Uterus (tissue), 4 donors: ENCODE measurements at places on chromosomes 7 and 10. TPM values are rescaled to one million over a fixed set of nuclear protein-coding genes. Genes with fewer than 3 reads are reported as not detected.

GRCh38 chr10:100710151-100710871 lies 35.1 kb upstream of the PAX2 start:
- no peaks in the 10 kb centered on the region for H3K4me1 ChIP-seq
- no peaks in the 10 kb centered on the region for H3K36me3 ChIP-seq
- peaks cover 40% of the 10 kb centered on the region for H3K27me3 ChIP-seq

GRCh38 chr7:116859323-116859722 lies 3.1 kb upstream of the CAPZA2 start:
- H3K27me3 ChIP-seq = no peaks in the 10 kb centered on the region
- no peak for DNase-seq
- H3K36me3 ChIP-seq = no peaks in the 10 kb centered on the region
- H3K27ac ChIP-seq = no peak overlapping the region
- H3K4me1 ChIP-seq = no peaks in the 10 kb centered on the region

- no peaks in the 10 kb centered on the region for H3K36me3 ChIP-seq
- H3K4me1 ChIP-seq = peaks cover 5% of the 10 kb centered on the region
- no peak overlapping the region for H3K27ac ChIP-seq
Observed at GRCh38 chr7:146115851-146116520, 615 bp upstream of the CNTNAP2 start.

- H3K27me3 ChIP-seq = no peaks in the 10 kb centered on the region
- DNase-seq = no peak
- H3K4me3 ChIP-seq = no peak overlapping the region
Observed at GRCh38 chr10:119371704-119372663, 164.6 kb downstream of the GRK5 start.

- H3K27ac ChIP-seq = no peak overlapping the region
- DNase-seq = peak; percentile 9
- H3K4me3 ChIP-seq = no peak overlapping the region
Observed at GRCh38 chr10:132846631-132847415, 60.9 kb upstream of the NKX6-2 start.

DNA sequence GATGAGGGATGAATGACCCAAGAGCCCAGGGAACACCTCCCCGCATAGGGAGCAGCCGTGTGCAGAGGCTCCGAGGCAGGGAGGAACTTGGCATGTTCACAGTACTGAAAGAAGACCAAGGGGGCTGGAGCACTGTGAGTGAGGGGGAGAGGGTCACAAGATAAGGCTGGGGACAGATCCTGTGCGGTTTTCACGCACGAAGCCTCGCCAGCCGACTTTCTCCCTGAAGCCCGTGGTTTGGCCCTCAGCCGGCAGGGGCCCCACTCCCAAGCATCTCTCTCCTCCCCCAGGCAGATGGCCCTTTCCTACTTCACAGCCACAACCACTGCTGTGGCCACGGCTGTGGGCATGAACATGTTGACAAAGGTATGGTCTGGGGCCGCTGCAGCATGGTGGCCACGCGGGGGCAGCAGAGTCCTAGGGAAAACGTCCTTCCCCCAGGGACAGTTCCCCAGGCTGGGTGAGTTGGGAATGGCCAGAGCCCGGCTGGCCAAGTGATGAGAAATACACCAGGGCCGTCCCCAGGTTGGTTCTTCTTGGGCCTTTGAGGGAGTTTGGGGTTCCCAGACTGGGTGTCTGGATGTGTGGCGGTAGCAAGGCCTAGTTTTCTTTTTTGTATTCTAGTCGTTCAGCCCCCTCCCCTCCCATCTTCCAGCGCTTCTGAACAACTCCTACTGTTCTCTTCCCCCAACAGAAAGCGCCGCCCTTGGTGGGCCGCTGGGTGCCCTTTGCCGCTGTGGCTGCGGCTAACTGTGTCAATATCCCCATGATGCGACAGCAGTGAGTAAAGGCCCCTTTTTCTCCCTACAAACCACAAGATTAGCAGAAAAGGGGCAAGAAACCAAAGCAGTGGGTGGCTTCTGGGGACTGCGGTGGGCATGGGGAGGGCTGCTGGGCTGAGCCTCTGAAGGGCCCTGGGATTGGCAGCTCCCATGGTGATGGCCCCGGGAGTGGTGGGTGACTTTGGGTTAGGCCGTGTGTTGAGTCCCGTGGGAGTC lies 14.4 kb upstream of the WBP1L start:
- peak; percentile 91 for DNase-seq
- H3K4me1 ChIP-seq = no peaks in the 10 kb centered on the region
- no peak overlapping the region for H3K4me3 ChIP-seq
- no peaks in the 10 kb centered on the region for H3K27me3 ChIP-seq
- no peaks in the 10 kb centered on the region for H3K36me3 ChIP-seq

DNA sequence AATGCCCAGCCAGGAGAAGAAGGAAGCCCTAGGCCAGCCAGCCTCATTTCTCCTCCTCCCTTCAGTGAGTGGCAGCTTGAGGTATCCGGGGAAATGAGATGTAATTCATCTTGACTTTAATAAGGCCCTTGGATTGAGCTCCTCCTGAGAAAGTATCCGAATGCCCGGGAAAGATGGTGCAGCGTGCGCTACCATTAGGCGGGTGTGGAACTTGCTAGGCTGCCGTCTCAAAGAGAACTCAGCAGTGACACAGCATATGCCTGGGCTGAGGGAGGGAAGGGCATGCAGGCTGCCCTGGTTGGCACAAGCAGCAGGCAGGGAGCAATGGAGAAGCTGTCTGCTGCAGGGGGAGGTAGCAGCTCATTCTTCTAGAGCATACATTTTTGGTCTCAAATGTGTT lies 659.8 kb upstream of the FOXK1 start:
- H3K27me3 ChIP-seq = no peaks in the 10 kb centered on the region
- no peak overlapping the region for H3K27ac ChIP-seq
- no peak overlapping the region for H3K4me3 ChIP-seq
- no peaks in the 10 kb centered on the region for H3K4me1 ChIP-seq
- H3K36me3 ChIP-seq = no peaks in the 10 kb centered on the region

DNA sequence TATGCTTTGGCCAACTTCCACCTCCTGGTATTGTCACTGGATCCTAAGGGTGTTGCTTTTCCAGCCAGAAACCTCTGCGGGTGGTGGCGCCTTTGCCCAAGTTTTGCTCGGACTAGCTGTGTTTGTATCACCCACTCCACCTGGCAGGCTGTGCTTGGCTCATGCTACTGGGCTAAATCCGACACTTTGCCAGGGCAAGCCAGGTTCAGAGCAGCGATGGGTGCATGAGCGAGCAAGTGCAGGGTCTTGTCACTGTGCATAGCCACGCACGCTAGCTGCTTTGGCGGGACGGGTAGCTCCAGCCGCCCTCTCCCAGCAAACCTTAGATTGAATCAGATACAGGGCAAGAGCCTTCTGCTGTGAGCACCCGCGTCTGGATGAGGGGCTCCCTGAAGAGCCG lies 737.5 kb downstream of the PCDH15 start:
- H3K27ac ChIP-seq = no peak overlapping the region
- no peaks in the 10 kb centered on the region for H3K27me3 ChIP-seq
- H3K4me1 ChIP-seq = no peaks in the 10 kb centered on the region
- no peaks in the 10 kb centered on the region for H3K36me3 ChIP-seq
- no peak overlapping the region for H3K4me3 ChIP-seq

DNA sequence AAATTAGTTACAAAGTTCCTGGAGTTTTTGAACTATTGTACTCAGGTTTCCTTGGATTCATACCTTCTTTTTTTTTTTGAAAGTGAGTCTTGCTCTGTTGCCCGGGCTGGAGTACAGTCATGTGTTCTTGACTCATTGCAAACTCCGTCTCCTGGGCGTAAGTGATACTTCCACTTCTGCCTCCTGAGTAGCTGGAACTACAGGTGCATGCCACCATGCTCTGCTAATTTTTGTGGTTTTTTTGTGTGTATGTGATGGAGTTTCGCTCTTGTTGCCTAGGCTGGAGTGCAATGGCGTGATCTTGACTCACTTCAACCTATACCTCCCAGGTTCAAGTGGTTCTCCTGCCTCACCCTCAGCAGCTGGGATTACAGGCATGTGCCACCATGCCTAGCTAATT lies 22.3 kb downstream of the MCM10 start:
- no peaks in the 10 kb centered on the region for H3K36me3 ChIP-seq
- H3K27ac ChIP-seq = no peak overlapping the region
- DNase-seq = no peak
- H3K4me3 ChIP-seq = no peak overlapping the region

- no peak overlapping the region for H3K4me3 ChIP-seq
- no peaks in the 10 kb centered on the region for H3K36me3 ChIP-seq
- H3K4me1 ChIP-seq = no peaks in the 10 kb centered on the region
- no peaks in the 10 kb centered on the region for H3K27me3 ChIP-seq
Observed at GRCh38 chr10:3148994-3149393, 23.6 kb downstream of the PITRM1 start.

DNA sequence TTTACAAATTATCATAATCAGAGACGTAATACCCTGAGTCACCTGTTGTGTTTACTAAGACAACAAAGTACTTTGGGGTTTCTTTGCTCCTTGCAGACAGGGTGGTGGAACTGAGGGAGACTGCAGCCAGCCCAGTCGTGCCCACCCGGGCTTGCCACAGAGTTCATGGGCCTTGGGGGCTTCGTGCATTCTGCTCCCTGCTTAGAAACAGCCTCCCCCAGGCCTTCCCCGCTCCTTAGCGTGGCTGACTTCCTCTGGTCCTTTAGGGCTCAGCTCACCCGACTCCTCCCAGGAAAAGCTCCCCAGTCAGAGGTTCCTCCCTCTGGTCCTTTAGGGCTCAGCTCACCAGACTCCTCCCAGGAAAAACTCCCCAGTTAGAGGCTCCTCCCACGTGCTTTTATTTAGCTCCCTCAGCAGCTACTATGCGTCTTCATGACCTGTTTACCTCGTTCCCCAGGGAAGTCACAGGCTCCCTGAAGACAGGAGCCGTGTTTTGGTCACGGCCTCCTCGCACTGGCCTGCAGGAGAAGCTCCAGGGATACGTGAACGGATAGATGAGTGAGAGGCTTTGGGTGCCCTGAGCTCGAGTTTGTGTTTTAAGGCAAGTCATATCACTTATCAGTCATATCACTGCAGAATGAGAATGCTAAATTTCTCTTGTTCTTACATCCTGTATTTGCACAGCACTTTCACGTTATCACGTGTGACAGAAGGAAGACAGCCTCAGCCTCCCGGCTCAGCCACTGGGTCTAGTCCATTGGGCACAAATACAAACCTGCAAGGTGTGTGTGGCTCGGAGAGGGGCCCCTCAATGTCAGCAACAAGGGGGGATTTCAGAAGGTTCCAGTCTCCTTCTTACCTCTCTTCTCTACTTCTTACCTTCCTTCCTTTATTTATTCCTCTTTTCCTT lies 52.7 kb upstream of the VIPR2 start:
- H3K27me3 ChIP-seq = no peaks in the 10 kb centered on the region
- H3K36me3 ChIP-seq = no peaks in the 10 kb centered on the region
- peak overlapping the region; percentile 16 for H3K27ac ChIP-seq
- H3K4me1 ChIP-seq = peaks cover 11% of the 10 kb centered on the region

- no peaks in the 10 kb centered on the region for H3K27me3 ChIP-seq
- no peaks in the 10 kb centered on the region for H3K4me1 ChIP-seq
- no peak for DNase-seq
- no peaks in the 10 kb centered on the region for H3K36me3 ChIP-seq
- H3K27ac ChIP-seq = no peak overlapping the region
Observed at GRCh38 chr10:127012769-127013152, 107.5 kb downstream of the DOCK1 start.

DNA sequence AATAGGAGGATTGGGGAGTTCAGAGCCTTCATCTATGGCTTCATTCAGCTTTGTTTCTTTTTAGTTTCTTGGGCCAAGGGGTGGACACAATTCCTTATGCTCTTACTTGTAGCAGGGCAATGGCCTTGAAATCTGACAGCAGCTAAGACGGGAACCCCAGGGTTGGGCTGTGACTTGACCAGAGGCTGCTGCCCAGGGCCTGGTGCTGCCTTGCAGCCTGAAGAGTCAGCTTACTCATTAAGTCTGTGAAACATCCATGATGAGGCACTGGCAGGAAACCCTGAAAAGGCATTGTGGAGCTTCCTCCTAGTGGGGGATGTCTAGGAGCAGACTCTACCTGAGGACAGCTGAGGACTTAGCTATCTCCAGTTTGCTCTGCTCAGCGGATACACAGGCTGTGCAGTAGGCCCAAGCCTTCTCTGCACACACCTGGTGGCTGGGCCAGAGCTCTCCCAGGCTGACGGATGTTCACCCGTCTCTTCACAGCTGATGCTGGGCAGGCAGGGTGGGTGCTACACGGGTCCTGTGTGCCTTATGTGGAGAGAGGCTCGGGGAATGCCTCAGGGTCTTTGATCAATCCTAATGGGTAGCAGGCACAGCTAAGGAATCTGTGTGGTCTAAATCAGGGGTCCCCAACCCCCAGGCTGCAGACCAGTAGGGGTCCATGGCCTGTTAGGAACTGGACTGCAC lies 17.8 kb downstream of the CXCL12 start:
- no peaks in the 10 kb centered on the region for H3K36me3 ChIP-seq
- H3K27me3 ChIP-seq = no peaks in the 10 kb centered on the region
- no peak overlapping the region for H3K27ac ChIP-seq
- H3K4me3 ChIP-seq = no peak overlapping the region

GRCh38 chr10:75632805-75633462 lies 201.5 kb downstream of the LRMDA start:
- no peak overlapping the region for H3K4me3 ChIP-seq
- no peaks in the 10 kb centered on the region for H3K4me1 ChIP-seq
- no peaks in the 10 kb centered on the region for H3K36me3 ChIP-seq
- no peaks in the 10 kb centered on the region for H3K27me3 ChIP-seq

- H3K4me1 ChIP-seq = no peaks in the 10 kb centered on the region
- no peaks in the 10 kb centered on the region for H3K27me3 ChIP-seq
- H3K4me3 ChIP-seq = no peak overlapping the region
- DNase-seq = no peak
- no peaks in the 10 kb centered on the region for H3K36me3 ChIP-seq
Observed at GRCh38 chr10:50629495-50630122, 5.9 kb upstream of the SGMS1 start.

GRCh38 chr7:97346349-97346748 lies 228.9 kb downstream of the SDHAF3 start:
- H3K27ac ChIP-seq = no peak overlapping the region
- no peaks in the 10 kb centered on the region for H3K27me3 ChIP-seq
- DNase-seq = no peak
- no peaks in the 10 kb centered on the region for H3K4me1 ChIP-seq
- no peaks in the 10 kb centered on the region for H3K36me3 ChIP-seq
- H3K4me3 ChIP-seq = no peak overlapping the region

DNA sequence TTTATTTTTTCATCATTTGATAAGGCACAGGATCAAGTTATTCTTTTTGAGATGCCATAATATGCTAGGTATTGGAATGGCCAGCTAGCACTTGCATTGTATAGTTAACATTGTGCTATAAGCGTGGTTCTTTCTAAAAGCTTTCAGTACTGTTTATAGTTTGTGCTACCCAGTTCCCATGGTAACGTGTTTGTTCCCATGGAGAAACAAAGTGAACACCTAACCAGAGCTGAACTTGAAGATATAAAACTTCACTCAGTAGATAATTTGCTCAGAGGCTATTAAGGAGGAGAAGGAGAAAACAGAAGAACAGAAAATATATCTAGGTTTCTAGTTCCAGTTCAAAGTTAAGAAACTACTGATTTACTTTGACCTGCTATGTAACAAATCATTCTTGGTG lies 23.6 kb upstream of the ITGB8 start:
- peaks cover 5% of the 10 kb centered on the region for H3K4me1 ChIP-seq
- DNase-seq = no peak
- no peak overlapping the region for H3K27ac ChIP-seq
- H3K36me3 ChIP-seq = no peaks in the 10 kb centered on the region
- no peaks in the 10 kb centered on the region for H3K27me3 ChIP-seq

Gene SUN3
- total RNA-seq = not detected

Gene CYP2E1
- total RNA-seq = 6.9 TPM

Gene FOXI2
- 1.3 TPM for total RNA-seq

Gene SPDYE11
- total RNA-seq = 0.14 TPM

Gene ITPRID1
- 1.6 TPM for total RNA-seq

Gene ZC3HAV1L
- 10.0 TPM for total RNA-seq

Gene CLCN1
- total RNA-seq = not detected

Gene VIPR2
- total RNA-seq = 3.4 TPM
